Fibroblast of skin of left quadriceps (primary cell): ENCODE measurements at places on chromosomes 2 and 18.

DNA sequence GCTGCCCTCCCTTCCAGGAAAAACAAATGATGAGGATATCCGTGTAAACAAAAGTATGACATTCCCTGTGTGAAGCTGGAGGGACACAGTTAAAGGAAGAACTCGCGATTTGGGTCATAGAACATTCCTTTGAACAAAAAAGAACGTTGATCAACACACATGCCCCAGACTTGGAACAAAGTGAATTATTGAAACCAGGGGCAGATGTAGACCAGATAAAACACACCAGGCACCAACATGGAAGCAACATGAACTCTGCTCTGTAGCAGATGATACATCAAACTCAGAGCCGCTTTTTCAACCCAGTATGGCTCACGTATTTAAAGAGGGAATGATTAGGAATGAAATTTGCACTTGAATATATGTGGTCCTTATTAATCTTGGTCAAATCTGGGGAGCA lies 206.5 kb downstream of the TMEM182 start:
- no peak for DNase-seq

GRCh38 chr2:29165362-29166241 lies 50.4 kb downstream of the CLIP4 start:
- DNase-seq = peak; percentile 51

DNA sequence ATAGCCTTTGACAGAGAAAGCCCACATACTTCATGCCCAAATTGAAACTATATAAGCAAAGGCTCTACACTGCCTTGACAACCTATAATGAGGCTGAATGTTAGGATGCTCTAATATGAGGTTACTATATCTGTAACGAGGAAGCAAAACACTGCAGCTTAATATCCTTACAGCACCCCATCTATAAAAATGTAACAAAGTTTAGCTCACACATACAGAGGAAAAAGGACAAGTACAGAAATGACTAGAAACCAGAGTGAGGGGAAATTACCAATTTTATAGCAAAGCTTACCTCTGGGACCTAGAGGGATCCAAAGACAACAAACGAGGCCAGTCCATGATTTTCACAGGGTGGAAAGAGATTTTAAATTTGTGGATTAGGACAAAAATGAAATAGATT lies 138.5 kb downstream of the COL4A4 start:
- DNase-seq = no peak

- no peak for DNase-seq
Observed at GRCh38 chr2:159096901-159097300, 128.5 kb downstream of the TANC1 start.

DNA sequence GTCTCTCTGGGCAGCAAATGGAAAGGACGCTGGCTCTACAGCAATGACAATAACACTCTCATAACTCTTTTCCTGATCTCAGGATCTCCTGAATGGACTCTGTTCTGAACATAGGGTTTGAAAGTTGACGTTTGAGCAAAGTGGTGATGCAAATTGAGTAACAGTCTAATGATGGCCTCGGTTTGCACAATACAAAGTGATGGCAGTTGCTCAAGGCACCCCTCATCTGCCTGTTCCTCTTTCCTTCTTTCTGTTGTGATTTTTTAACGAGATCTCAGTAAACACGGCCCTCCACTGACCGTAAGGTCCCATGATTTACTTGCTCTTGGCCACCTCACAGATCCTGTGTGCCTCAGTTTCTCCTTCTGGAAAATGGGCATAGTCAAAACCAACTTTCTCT lies 303.6 kb downstream of the SLC8A1 start:
- no peak for DNase-seq
